ENCODE measurements at places on chromosomes 12 and 14.

DNA sequence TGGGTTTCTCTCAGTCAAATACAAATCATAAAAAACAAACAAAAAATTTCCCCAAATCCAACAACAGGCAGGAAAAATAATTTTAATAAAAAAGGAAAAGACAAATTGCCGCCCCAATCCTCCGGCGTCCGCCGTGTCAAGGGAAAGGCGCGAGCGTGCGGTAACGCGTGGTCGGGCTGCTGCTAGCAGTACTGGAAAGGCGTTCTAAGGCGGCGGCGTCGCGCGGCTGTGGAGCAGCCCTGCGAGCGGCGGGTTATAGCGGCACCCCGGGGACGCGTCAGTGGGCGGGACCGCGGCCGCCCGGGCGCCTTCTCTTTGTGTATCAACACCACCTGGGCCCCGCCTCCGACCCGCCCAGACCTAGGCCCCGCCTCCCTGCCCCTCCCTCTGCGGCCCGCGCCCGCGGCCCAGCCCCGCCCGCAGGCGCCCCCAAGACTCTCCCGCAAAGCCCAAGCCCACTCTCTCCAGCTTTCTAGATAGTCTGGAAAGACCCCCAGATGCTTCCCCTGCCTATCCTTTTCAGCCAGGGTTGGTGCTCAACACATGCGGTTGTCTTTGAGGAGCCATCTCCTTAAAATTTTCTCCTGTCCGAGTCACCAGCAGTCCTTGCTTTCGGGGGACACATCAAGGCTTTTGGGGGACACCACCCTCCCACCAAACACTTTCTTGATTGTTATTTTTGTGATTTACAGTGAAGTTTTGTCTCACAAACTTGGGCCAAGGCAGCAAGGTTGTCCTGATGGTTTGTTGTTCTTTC is at the start of gene SLC38A2:
Gene SLC38A2 (minus strand): TSS at position 230 of the 757 bp plus-strand sequence. CDS start 1,480 bp downstream, outside the sequence.
- peak; percentile 95 for DNase-seq

DNA sequence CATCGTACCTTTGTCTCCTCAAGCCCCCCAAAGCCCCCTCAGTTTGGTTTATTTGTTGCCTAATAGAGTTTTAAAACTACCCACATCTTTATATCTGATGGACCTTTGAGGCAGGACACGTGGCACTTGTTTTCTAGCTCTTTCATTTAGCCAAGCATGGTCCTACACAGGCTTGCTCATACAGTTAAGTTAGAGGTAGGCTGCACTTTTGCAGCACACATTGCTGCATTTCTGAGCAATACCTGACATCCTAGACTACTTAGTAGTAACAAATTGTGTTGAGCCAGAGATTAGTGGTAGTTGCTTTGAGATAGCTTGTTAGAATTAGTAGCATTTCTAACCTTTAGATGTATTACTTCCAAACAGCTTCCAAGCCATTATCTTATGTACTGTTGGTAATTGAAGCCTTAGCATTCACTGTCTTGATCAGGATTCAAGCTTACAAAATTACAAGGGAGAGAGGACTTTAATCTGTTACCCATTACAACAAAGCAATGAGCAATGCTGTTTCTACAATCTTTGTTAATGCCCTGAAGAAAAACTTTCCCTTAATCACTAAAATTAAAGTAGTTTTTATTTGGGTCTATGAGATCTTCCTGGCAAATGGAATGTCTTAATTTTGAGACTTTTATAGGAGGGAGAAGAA is 96.6 kb downstream of the WNK1 start:
- DNase-seq: no peak

- no peak for DNase-seq
Measured at GRCh38 chr12:127690161-127690560, 576.8 kb upstream of the TMEM132C start.

- DNase-seq: no peak
Measured at GRCh38 chr14:80714474-80714873, 227.1 kb downstream of the CEP128 start.

DNA sequence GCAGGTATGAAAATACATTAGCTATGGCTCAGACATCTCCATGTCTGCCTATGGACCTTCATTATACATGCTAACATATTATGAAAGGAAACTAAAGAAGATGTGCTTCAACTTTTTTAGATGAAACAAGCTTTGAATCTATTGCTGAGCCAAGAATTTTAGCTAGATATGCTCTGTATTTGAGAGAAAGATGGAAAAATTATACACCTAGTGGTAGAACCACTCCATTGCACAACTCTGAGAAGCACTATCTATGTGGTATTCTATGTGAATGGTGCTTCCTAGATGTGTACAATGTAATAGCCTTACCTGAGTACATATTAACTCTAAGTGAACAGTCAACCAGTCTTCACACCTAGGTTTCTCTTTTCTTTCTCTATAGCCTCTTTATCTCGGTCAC is 17.3 kb downstream of the EPYC start:
- no peak for DNase-seq

- DNase-seq: peak; percentile 10
Measured at GRCh38 chr14:39230416-39231035, 3.2 kb upstream of the MIA2 start.

GRCh38 chr12:104510145-104510872 is 53.6 kb downstream of the CHST11 start:
- DNase-seq: no peak

- DNase-seq: no peak
Measured at GRCh38 chr14:59425322-59425935, 39.8 kb downstream of the GPR135 start.

DNA sequence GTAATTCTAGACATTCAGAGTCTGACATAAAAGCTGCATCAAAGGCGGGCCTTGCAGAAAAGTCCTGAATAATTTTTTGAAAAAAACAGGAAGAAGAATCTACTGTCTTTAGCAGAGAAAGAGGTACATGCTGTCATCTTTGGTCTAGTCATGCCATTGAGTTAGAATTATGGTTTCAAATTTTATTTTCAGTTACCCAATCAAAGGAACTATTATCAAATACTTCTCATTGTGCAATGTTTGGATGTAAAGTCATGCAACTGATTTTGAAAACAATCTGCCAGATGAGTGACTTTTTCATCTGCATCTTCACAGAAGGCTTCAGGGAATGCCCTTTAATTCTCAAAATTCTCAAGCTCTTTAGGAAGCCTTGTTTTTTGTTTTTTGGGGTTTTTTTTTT is 803.5 kb downstream of the FLRT2 start:
- DNase-seq: no peak

- DNase-seq: no peak
Measured at GRCh38 chr14:101402936-101403660, 158.2 kb upstream of the DIO3 start.

- DNase-seq: no peak
Measured at GRCh38 chr14:29735459-29735858, 192.2 kb downstream of the PRKD1 start.

DNA sequence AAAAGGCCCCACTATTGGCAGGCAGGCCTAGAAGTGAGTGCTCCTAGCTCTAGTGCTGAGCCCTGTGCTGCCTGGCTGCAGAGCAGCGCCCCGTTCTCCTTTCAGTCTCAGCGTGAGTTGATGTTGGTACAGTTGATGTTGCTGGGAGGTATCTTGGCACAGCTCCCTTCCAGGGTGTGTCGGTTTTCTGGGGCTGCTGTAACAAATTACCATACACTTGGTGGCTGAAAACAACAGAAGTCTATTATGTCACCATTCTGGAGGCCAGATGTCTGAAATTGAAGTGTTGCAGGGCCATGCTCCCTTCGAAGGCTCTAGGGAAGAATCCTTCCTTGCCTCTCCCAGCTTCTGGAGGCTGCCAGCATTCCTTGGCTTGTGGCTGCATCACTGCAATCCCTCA is 151.4 kb downstream of the TSPAN9 start:
- DNase-seq: no peak

DNA sequence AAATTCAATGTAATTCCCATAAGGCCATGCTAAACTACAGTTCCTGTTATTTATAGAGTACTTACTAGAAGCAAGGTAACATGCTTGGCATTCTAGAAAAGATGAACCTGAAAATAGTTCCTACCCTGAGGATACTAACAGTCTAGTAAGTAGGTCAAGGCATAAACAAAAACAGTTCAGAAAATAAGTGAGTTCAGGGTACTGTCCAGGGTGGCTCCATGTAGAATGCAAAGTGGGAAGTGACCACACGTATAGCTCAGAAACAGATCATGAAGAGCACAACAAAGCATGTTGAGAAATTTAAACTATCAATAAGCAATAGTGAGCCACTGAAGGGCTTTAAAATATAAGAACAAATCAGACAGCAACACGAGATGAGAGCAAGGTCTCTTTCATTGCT is 2.3 kb downstream of the TMED10 start:
- DNase-seq: no peak

DNA sequence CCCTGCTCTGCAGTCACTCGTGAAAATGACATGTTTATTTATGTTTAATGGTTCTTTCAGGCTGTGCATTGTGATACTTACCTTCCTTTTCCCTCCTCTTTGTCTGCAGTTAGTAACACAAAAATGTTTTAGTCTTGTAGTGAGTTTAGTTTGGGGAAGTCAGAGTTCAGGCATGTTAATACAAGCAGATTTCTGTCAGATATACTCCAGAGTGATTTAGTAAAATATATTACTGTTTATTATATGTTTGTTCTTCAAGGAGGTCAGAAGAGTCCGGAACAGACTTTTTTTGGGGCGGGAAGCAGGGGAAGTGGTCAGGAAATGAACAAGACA is 28.7 kb downstream of the MSRB3 start:
- DNase-seq: no peak

GRCh38 chr12:271161-271560 is 8.5 kb upstream of the SLC6A13 start:
- no peak for DNase-seq

GRCh38 chr12:4289231-4289878 is 15.8 kb downstream of the CCND2 start:
- DNase-seq: no peak

GRCh38 chr12:128205145-128205544 is 61.8 kb upstream of the TMEM132C start:
- DNase-seq: no peak

DNA sequence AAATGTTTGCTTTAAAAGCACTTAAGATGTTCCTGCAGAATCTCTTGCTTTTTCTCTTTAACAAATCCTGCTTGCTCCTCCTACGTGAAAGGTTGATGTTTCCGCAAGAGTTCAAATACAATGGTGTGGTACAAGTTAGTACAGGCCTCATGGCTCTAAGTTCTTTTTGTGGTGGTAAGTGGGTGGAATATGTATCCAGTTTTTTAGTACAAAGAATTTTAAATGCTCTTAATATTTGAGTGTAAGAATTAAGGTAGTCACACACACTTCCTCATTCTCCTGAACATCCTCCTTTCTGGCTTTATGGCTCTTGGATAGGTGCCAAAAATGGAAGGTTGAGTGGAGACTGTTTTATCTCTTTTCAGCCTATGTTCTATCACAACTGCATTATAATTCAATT is 1.8 kb downstream of the OTOGL start:
- DNase-seq: no peak

- no peak for DNase-seq
Measured at GRCh38 chr12:47082796-47083621, 3.2 kb upstream of the AMIGO2 start.

GRCh38 chr14:74478996-74479635 is 14.0 kb downstream of the NPC2 start:
- DNase-seq: no peak

DNA sequence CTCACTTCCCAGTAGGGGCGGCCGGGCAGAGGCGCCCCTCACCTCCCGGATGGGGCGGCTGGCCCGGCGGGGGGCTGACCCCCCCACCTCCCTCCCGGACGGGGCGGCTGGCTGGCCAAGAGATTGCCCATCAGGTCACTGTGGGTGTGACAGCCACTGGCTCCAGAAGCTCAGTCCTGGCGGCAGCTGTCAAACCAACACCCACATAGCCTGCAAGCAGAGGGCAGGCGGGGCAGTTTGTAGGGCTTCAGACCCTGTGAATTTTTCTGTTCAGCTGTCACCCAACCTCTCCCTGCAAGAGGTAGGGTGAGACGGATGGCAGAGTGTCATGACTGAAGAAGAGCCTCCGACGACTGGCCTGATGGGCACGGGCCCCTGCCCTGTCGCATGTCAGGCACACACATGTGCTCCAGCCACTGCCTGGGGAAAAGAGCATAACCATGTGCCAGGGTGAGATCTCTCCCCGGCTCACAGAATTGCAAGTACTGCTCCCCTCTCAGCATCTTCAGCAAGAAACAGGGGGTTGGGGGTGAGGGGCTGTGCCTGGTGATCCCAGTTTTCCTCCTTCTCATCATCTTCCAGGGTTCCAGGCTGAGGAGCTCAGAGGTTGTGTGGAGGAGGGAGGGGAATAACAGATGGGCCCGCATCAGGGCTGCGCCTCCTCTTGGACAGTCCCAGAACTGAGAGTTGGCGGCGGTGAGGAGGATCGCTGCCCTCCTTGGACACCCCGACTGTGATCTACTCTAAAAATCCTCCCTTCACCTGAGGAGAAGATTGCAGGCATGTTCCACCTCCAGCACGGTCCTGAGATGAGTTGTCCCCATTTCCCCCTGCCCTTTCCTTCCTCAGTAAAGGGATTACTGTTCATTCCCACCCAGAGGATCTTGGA is 11.2 kb upstream of the PRPH start:
- no peak for DNase-seq

GRCh38 chr12:64876388-64877071 is 52.1 kb downstream of the TBC1D30 start:
- DNase-seq: no peak

DNA sequence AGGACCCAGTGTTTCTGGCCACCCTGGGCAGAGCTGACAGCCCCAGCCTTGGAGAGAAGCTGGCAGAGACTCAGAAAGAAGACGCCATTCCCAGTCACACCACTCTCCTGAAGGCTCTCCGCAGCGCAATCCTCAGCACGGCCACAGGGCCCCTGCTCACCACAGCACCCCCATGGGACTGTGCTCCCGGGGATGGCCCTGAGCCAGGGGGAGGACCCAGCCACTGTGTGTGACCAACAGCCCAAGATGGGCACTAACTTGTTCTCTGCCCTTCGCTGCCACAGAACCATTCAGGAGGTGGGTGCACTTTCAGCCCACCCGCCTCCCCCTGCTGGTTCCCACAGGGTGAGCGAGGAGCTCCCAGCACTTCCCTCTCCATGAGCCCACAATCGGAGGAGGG is 57.1 kb downstream of the CCNK start:
- no peak for DNase-seq
